Tibial nerve (tissue), 4 donors: ENCODE measurements at places on chromosomes 7 and 10. TPM values are rescaled to one million over a fixed set of nuclear protein-coding genes. Genes with fewer than 3 reads are reported as not detected.

- no peak for DNase-seq
- H3K27ac ChIP-seq, result peak overlapping the region; percentile 91
- peaks cover 10% of the 10 kb centered on the region for H3K4me1 ChIP-seq
- peak overlapping the region; percentile 65 for H3K4me3 ChIP-seq
Measured at GRCh38 chr7:112790586-112791003, 402 bp upstream of the TMEM168 start.

- no peaks in the 10 kb centered on the region for H3K27me3 ChIP-seq
- H3K4me3 ChIP-seq, result no peak overlapping the region
- no peak for DNase-seq
- H3K36me3 ChIP-seq, result no peaks in the 10 kb centered on the region
Measured at GRCh38 chr7:139450851-139451250, 32.6 kb downstream of the KLRG2 start.

DNA sequence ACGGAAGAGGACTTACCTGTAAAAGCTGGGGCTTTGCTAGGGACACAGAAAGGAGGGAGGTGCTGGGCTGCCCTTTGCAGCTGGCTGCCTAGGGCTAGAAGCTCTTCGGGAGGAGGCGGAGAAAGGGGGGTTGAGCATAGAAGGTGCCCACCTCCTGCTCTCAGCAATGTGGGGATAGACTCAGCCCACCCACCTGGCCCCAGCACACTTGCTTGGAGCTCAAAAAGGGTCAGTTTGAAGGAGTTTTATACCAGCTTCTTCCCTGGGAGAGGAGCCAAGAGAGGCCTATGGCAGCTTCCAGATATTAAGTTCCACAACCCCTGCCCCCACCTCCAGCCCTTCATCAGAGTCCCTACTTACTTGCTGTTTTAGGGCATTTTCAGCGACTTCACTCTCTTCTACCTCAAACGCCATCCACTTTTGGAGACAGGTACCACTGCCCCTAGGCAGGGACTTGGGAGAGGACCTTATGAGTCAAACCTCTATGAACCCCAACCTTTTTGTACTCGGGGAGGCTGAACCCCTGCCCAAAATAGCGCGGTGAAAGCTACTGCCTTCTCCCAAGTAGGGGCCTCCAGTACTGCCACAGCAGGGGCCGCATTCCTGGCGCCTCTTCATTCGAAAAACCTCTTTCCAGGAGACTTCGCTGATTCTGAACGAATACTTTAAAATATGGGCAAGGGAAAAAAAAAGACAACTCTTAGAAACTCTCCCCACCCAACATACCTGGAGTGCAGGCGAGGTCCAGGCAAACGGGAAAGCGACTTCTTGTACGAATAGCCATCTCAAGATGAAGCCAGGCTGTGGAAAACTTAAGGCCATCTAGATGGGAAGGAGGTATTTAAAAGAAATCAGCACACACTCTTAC lies 1.2 kb upstream of the EVX1 start:
- peaks cover 99% of the 10 kb centered on the region for H3K27me3 ChIP-seq
- H3K4me1 ChIP-seq, result peaks cover 58% of the 10 kb centered on the region
- DNase-seq, result no peak
- H3K36me3 ChIP-seq, result no peaks in the 10 kb centered on the region

- no peaks in the 10 kb centered on the region for H3K4me1 ChIP-seq
- H3K4me3 ChIP-seq, result no peak overlapping the region
- DNase-seq, result no peak
- no peak overlapping the region for H3K27ac ChIP-seq
Measured at GRCh38 chr7:140945940-140946339, 21.2 kb upstream of the BRAF start.

DNA sequence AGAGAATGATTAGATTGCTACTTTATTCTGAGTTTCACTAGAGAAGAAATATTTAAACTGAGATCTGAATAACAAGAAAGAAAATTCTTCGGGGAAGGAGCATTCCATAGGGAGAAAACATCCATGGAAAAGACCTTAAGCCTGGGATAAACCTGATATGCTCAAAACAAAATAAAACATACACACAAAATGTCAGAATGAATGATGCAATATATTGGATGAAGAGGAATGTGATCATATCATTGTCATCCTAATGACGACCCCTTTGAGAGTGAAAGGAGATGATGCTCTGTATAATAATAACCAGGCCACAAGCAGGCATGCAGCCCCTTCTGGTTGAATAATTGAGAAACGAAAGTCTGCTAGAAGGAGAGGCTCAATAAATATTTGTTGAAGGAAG lies 882.4 kb downstream of the NRG3 start:
- no peak overlapping the region for H3K27ac ChIP-seq
- no peaks in the 10 kb centered on the region for H3K36me3 ChIP-seq
- H3K4me3 ChIP-seq, result no peak overlapping the region
- no peaks in the 10 kb centered on the region for H3K27me3 ChIP-seq

DNA sequence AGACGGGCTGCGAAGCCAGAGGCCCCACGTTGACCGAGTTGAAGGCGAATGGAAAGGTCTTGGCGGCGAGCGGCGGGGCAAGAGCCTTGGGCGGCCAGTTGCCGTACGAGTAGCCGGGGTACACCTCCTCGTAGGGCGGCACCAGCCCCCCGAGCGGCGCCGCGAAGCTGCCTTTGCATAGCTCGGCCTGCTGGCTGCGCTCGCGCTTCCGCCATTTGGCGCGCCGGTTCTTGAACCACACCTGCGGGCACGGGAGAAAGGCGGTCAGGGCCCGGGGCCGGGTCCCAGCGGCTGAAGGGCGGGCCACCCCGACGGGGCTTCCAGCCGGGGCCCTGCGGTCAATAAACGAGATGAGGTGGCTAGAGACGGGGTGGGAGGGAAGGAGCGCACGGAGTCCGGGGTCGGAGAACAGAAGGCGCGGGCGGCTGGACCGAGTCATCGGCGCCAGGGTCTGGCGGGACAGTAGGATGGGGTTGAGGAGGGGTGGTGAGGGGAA lies 4.8 kb downstream of the ELOVL3 start:
- no peaks in the 10 kb centered on the region for H3K36me3 ChIP-seq
- DNase-seq, result no peak
- H3K27ac ChIP-seq, result no peak overlapping the region
- H3K4me1 ChIP-seq, result peaks cover 16% of the 10 kb centered on the region
- no peaks in the 10 kb centered on the region for H3K27me3 ChIP-seq

- H3K4me3 ChIP-seq, result no peak overlapping the region
- no peaks in the 10 kb centered on the region for H3K4me1 ChIP-seq
- DNase-seq, result no peak
- H3K27ac ChIP-seq, result no peak overlapping the region
Measured at GRCh38 chr7:30062587-30062986, 34.4 kb downstream of the PLEKHA8 start.

DNA sequence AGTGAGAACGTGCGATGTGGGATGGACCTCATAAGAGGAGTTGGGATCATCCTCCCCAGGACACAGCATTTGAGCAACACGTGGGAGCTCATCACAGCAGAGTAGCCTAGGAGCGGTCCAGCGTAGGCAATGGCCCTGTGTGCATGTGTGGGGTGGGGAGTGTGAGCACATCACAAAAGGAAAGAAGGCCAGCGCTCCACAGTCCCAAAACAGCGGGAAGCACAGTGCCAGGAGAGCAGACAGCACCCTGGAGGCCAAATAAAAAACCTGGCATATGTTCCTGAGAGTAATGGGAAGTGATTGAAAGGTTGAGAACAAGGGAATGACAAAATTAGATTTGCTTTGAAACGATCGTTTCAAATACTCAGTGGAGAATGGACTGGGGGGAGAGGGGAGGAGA lies 226.0 kb downstream of the C7orf25 start:
- H3K4me3 ChIP-seq, result no peak overlapping the region
- no peak overlapping the region for H3K27ac ChIP-seq
- no peaks in the 10 kb centered on the region for H3K4me1 ChIP-seq
- H3K27me3 ChIP-seq, result no peaks in the 10 kb centered on the region
- no peak for DNase-seq
- H3K36me3 ChIP-seq, result no peaks in the 10 kb centered on the region

GRCh38 chr7:149719912-149720335 lies 53.5 kb downstream of the ZNF467 start:
- H3K27me3 ChIP-seq, result no peaks in the 10 kb centered on the region
- no peak for DNase-seq
- H3K4me1 ChIP-seq, result peaks cover 51% of the 10 kb centered on the region
- H3K36me3 ChIP-seq, result no peaks in the 10 kb centered on the region
- H3K4me3 ChIP-seq, result no peak overlapping the region
- peak overlapping the region; percentile 55 for H3K27ac ChIP-seq

DNA sequence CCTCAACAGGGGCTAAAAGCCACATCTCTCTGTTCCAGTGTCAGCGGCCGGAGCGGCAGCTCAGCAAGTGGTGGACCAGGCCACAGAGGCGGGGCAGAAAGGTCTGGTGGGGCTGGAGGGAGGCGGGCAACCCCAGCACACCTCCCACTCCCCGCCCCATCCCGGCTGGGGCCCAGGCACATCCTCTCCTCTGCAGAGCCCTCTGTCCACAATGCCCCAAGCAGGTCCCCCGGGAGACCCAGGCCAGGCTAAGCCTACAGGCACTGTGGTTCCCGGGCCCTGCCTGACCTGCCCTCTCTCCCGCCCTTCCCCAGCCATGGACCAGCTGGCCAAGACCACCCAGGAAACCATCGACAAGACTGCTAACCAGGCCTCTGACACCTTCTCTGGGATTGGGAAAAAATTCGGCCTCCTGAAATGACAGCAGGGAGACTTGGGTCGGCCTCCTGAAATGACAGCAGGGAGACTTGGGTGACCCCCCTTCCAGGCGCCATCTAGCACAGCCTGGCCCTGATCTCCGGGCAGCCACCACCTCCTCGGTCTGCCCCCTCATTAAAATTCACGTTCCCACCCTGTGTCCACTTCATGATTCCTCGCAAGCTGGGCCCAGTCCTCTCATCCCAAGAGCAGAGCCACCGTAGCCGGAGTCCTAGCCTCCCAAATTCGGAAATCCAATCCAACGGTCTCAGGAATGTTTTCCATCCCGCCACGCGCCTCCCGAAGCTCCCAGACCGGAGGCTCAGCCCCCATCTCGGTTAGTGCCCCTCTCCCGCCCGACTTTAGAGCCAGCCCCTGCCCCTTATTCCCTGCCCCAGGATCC lies 2.1 kb downstream of the ADIRF start:
- H3K4me1 ChIP-seq, result peaks cover 46% of the 10 kb centered on the region
- peak; percentile 91 for DNase-seq
- H3K4me3 ChIP-seq, result peak overlapping the region; percentile 64
- peak overlapping the region; percentile 100 for H3K27ac ChIP-seq
- no peaks in the 10 kb centered on the region for H3K36me3 ChIP-seq

DNA sequence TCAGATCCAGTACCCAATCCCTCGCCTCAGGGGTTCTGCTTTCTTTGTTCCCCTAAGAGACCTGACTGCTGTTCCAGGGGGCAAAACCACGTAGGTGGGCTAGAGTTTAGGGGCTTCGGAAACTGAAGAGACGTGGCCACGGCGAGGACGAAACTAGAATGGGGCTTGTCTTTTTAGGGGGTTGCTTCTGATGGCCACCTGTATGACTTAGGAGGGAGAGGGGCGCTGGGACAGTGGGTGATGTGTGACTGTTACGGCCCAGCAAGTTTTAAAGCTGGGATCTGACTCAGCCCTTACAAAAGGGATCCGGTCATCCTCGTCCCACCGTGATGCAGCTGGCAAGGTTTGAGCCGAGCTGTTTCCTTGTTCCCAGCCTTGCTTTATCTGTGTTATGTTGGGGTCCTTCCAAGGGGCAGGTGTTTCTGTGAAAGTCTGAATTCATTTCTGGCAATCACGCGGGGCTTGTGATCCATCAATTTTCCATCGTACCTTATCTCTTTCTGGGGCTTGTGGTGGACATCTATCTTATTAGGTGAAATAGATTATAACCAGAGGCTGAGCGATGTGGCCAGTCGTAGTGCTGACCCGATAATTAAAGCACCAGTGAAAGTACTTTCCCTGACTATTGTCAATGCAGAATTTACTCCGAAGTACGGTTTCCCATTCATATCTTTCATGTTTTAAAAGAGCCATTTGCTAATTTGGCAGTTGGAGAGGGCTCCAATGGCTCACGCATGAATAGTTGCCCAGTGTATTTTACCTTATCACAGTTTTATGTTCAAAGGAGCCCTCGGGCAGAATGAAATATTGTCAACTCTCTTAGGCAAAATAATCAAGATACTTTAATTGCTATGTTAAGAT lies 830 bp downstream of the MET start:
- no peak for DNase-seq
- no peaks in the 10 kb centered on the region for H3K36me3 ChIP-seq
- no peaks in the 10 kb centered on the region for H3K27me3 ChIP-seq
- H3K27ac ChIP-seq, result peak overlapping the region; percentile 89

The PDLIM1 gene
- total RNA-seq, result 113 TPM

- H3K4me3 ChIP-seq, result no peak overlapping the region
- H3K4me1 ChIP-seq, result peaks cover 37% of the 10 kb centered on the region
- DNase-seq, result no peak
- H3K36me3 ChIP-seq, result no peaks in the 10 kb centered on the region
- no peak overlapping the region for H3K27ac ChIP-seq
Measured at GRCh38 chr7:958221-959200, 4.0 kb upstream of the ADAP1 start.

- H3K27me3 ChIP-seq, result no peaks in the 10 kb centered on the region
- H3K36me3 ChIP-seq, result no peaks in the 10 kb centered on the region
- DNase-seq, result no peak
- no peak overlapping the region for H3K4me3 ChIP-seq
Measured at GRCh38 chr10:86179153-86179524, 187.5 kb downstream of the GRID1 start.

The CALHM3 gene
- not detected for total RNA-seq

GRCh38 chr10:95745501-95745900 lies 10.5 kb upstream of the ENTPD1 start:
- no peaks in the 10 kb centered on the region for H3K27me3 ChIP-seq
- H3K27ac ChIP-seq, result no peak overlapping the region
- no peaks in the 10 kb centered on the region for H3K36me3 ChIP-seq
- no peak for DNase-seq
- peaks cover 12% of the 10 kb centered on the region for H3K4me1 ChIP-seq

The ZNF467 gene
- total RNA-seq, result 15.9 TPM

- no peak overlapping the region for H3K4me3 ChIP-seq
- H3K4me1 ChIP-seq, result no peaks in the 10 kb centered on the region
- no peaks in the 10 kb centered on the region for H3K36me3 ChIP-seq
- peak overlapping the region; percentile 74 for H3K27ac ChIP-seq
- H3K27me3 ChIP-seq, result no peaks in the 10 kb centered on the region
Measured at GRCh38 chr10:33900596-33900995, 566.1 kb upstream of the NRP1 start.

DNA sequence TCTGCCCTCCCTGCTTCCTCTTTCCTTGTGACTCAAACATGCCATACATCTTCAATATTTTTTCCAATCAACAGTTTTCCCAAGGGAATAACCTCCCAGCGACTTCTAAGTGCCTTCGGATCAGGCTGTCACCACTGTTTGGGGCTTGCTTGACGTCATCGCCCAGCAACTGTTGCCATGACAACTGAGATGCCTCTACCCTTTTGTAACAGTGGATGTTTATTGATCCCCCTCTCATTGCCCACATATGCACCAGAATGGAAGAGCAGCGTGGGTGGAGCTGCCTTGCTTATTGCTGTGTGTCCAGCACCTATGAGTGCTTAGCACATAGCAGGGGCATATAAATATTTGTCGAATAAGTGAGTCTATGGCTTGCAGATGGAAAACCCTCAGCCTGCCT lies 14.4 kb downstream of the FFAR4 start:
- H3K36me3 ChIP-seq, result no peaks in the 10 kb centered on the region
- no peak overlapping the region for H3K4me3 ChIP-seq
- no peak overlapping the region for H3K27ac ChIP-seq
- no peaks in the 10 kb centered on the region for H3K27me3 ChIP-seq
